Endothelial cell (in vitro differentiated cells): ENCODE measurements at places on chromosomes 12 and 14.

GRCh38 chr14:23376482-23377197, at the start of gene CMTM5:
Gene CMTM5, plus strand, starts transcription at chr14:23377046. Its CDS starts 206 bp downstream, at chr14:23377252.
- H3K27me3 ChIP-seq, result peaks cover 7% of the 10 kb centered on the region
- no peaks in the 10 kb centered on the region for H3K36me3 ChIP-seq
- H3K27ac ChIP-seq, result no peak within 1 kb of the TSS
- no peak for DNase-seq
- no peak within 1 kb of the TSS for H3K4me3 ChIP-seq

DNA sequence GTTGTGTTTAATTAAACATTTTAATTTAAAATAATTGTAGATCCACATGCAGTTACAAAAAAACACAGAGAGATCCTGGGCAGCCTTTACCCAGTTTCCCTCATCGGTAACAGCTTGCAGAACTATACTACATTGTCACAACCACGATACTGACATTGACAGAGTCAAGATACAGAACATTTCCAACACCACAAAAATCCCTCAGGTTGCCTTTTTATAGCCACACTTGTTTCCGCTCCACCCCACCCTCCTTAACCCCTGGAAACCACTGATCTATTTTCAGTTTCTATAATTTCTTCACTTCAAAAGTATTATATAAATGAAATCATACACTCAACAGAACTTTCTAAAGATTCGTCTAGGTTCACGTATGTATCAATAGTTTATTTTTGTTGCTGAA, 458.8 kb upstream of the SOX5 start:
- peaks cover 3% of the 10 kb centered on the region for H3K27me3 ChIP-seq
- no peak overlapping the region for H3K27ac ChIP-seq
- peaks cover 4% of the 10 kb centered on the region for H3K4me1 ChIP-seq
- DNase-seq, result no peak

GRCh38 chr14:92528486-92529100, 15.0 kb downstream of the RIN3 start:
- peaks cover 5% of the 10 kb centered on the region for H3K27me3 ChIP-seq
- H3K4me1 ChIP-seq, result no peaks in the 10 kb centered on the region
- H3K4me3 ChIP-seq, result no peak overlapping the region
- H3K27ac ChIP-seq, result no peak overlapping the region

- H3K27me3 ChIP-seq, result no peaks in the 10 kb centered on the region
- H3K4me3 ChIP-seq, result no peak overlapping the region
- peaks cover 7% of the 10 kb centered on the region for H3K4me1 ChIP-seq
These were observed 43.9 kb upstream of the NUDT4 start for GRCh38 chr12:93333828-93334227.

DNA sequence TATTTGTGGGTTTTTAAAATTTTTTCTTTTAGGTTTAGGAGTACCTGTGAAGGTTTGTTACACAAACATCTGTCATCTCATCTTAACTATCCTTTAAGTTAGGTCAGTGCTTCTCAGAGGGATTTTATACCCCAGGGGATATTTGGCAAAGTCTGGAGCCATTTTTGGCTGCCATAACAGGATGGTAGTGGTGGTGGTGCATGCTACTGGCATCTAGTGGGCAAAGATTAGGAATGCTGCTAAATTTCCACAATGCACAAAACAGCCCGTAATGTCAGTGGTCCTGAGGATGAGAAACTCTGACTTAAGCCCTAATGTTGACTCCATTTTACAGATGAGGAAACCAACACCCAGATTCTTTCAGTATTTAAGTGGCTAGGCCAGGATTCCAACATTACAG, 85.2 kb upstream of the MYF6 start:
- no peak overlapping the region for H3K27ac ChIP-seq
- H3K4me3 ChIP-seq, result no peak overlapping the region
- DNase-seq, result no peak
- no peaks in the 10 kb centered on the region for H3K36me3 ChIP-seq
- H3K27me3 ChIP-seq, result no peaks in the 10 kb centered on the region
- no peaks in the 10 kb centered on the region for H3K4me1 ChIP-seq

DNA sequence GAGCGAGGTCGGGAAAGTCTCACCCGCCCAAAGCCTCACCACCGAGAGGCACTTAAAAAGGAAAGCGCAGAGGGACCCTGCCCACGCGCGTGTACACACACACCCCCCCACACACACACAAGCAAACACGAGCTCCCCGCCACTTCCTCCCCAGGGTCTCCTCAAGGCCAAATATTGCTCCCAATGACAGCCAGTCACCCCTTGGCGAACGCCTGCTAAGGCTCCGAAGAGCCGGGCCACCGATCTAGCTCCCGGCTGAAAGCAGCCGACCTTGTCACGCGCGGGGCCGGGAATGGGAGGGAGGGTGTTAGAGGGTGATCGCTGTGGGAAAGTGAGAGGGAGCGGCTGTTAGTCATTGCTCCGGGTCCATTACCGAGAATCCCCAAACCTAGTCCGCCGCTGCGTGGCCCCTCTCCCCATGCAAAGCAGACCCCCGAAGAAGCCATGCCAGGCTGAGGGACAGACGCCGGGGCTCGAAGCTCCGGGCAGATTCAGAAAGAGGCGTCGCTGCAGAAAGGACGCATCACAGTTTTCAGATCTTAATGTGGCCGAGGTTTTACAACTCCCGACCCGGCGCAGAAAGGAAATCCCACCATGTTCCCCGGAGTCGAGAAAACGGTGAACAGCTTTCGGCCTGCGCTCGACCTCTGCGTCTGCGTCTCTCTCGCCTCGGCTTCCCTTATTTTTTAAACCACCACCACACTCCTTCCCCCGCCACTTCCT, 2.6 kb downstream of the BMP4 start:
- peak overlapping the region; percentile 96 for H3K27ac ChIP-seq
- H3K4me1 ChIP-seq, result peaks cover 54% of the 10 kb centered on the region
- peaks cover 52% of the 10 kb centered on the region for H3K36me3 ChIP-seq
- peak; percentile 51 for DNase-seq
- peak overlapping the region; percentile 99 for H3K4me3 ChIP-seq

DNA sequence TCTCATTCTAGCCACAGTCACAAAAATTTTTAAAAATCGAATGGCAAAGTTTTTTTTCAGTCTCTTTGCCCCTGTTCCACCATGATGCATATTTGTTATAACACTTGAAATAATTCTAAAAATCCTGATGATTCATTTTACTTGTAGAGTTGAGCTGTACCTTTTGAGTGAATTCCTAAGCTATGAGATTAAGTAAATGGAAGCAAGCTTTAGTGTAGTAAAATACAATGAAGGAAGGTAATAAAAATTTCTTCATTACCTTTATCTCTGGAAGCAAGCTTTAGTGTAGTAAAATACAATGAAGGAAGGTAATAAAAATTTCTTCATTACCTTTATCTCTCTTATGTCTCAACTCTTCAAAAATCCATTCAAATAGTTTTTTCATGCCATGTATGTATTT, 46.1 kb downstream of the TMTC3 start:
- no peaks in the 10 kb centered on the region for H3K27me3 ChIP-seq
- no peak overlapping the region for H3K27ac ChIP-seq
- DNase-seq, result no peak
- peaks cover 4% of the 10 kb centered on the region for H3K36me3 ChIP-seq
- H3K4me3 ChIP-seq, result no peak overlapping the region

- no peak for DNase-seq
- H3K4me1 ChIP-seq, result no peaks in the 10 kb centered on the region
- H3K27ac ChIP-seq, result no peak overlapping the region
- H3K27me3 ChIP-seq, result peaks cover 9% of the 10 kb centered on the region
- peaks cover 3% of the 10 kb centered on the region for H3K36me3 ChIP-seq
These were observed 118.0 kb downstream of the GCH1 start for GRCh38 chr14:54784657-54785056.

DNA sequence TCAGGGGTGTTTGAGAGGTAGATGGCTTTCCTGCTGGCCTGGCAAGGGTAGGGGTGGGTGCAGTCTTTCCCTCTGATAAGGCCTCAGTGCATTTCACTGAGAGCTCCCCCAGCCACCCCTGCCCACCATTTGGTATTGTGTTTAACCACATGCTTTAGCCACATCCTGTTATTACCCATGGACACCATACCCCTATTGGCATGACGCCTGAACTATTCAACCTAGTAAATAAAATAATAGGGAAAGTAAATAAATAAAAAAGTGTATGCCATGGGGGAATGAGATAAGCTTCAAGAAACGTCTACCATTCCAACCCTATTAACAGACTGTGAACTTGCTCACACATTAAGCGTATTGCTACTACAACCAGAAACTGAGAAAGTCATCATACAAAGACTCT, 7.6 kb upstream of the LGR5 start:
- peaks cover 14% of the 10 kb centered on the region for H3K36me3 ChIP-seq
- no peaks in the 10 kb centered on the region for H3K4me1 ChIP-seq
- no peak overlapping the region for H3K4me3 ChIP-seq
- H3K27ac ChIP-seq, result no peak overlapping the region

- DNase-seq, result peak; percentile 25
- no peak overlapping the region for H3K27ac ChIP-seq
- no peaks in the 10 kb centered on the region for H3K27me3 ChIP-seq
- no peak overlapping the region for H3K4me3 ChIP-seq
- no peaks in the 10 kb centered on the region for H3K4me1 ChIP-seq
- no peaks in the 10 kb centered on the region for H3K36me3 ChIP-seq
These were observed 82.2 kb downstream of the PLEKHG7 start for GRCh38 chr12:92784797-92785562.

DNA sequence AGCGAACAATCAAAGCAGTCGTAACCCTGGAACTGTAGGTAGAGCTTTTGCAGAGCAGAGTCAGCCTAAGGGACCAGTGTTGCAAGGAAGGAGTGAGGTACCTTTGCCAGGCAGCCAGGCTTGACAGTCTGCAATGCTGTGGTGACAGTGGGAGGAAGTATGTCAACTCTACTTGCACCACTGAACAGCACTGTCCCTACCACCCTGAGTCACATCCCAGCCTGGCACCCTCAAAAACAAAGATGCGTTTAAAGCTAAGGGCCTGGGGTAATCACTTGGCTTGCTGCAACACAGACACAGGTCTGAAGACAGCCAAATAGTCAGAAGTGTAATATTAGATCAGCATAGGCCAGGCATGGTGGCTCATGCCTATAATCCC, 141.9 kb downstream of the DPF3 start:
- H3K4me1 ChIP-seq, result no peaks in the 10 kb centered on the region
- H3K4me3 ChIP-seq, result no peak overlapping the region
- DNase-seq, result no peak
- H3K27ac ChIP-seq, result no peak overlapping the region
- H3K27me3 ChIP-seq, result peaks cover 1% of the 10 kb centered on the region

DNA sequence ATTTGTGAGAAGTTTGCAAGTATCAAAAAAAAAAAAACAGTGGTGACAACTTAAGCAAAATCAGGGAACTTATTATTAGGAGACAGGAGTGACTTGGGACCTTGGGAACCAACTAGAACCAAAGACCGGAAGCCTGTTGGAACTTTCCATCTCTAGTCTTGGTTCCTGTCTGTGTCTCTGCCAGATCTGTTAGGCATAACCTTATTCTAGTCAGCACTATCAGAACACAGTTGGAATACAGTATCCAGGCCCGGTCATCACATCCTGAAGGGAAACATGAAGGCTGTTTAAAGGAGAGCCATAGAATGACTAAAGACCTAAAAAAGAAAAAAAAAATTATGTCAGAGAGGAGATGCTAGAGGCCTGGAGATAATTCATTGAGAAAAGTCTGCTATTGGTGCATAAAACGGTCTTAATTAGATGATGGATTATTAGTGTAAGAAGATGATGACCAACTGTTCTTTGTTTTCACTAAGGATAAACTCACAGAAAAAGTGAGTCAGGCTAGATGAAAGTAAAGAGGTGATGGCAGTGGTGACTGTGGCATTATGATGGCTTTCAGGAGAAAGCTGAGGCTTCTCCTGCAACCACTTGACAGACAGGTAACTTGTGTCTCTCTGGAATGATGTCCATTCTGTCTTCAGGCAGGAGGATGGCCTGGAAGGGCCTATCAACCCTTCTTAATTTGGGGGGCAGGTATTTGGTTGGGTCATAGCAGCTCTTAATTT, 28.2 kb downstream of the DACT1 start:
- H3K4me1 ChIP-seq, result peaks cover 10% of the 10 kb centered on the region
- H3K27ac ChIP-seq, result no peak overlapping the region
- no peaks in the 10 kb centered on the region for H3K27me3 ChIP-seq
- no peak for DNase-seq
- no peak overlapping the region for H3K4me3 ChIP-seq

DNA sequence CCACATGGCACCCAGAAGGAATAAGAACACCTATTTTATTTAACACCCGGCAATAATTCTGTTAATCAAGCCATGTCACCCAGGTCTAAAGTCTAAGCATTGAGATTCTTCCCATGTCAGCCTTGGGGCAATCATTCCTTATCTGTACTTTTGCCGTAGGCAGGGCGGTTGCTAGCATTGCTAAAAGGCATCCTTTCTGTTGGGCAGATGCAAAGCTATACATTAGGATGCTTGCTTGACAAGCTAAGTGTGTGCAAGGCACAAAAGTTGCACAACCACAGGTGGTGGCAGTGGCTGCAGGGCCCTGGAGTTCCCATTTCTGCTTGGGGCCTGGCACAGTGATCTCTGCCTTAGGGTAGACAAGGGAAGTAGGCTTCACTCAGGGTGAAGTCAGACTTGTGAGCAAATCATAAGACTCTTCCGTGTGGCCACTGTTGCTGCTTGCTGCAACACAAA, 12.5 kb upstream of the GALNT6 start:
- H3K4me1 ChIP-seq, result peaks cover 6% of the 10 kb centered on the region
- no peak for DNase-seq
- no peak overlapping the region for H3K4me3 ChIP-seq
- no peaks in the 10 kb centered on the region for H3K36me3 ChIP-seq

DNA sequence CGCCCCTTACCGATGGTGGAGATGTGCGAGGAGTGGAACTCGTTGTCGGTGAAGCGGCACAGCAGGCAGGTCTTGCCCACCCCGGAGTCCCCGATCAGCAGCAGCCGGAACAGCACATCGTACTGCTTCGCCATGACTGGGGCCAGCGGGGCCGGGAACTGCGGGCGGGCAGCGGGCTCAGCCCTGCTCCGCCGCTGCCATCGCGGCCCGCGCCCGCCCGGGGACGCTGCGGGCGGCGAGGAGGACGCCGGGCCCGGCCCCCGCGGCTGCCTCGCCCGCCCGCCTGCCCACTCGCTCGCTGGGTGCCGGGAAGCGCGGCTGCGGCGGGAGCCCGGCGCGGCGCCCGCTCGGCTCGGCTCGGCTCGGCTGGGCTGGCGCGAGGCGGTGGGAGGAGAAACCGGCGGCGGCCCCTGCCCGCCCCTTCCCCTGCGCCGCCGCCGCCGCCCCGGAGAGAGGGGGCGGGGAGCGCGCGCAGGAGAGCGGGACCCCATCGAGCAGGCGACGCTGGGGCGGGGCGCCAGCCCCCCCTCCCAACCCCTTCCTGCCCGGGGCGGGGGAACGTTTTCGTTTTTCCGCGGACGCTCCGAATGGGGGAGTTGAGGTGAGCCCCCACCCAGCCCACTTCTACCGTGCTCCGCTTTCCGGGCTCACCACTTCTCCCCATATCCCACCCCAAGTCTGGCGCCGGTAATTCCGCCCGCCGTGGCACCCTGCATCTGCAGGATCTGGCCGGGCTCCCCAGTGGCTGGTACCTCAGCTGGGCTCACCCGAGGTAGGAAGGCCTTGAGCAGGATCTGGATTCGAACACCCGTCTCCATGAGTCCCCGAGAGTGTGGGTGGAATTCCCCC, at the start of gene RAB15:
Gene RAB15, minus strand, starts transcription at position 394 of the 849 bp plus-strand sequence. Its CDS starts 260 bp downstream, at position 134.
- H3K27ac ChIP-seq, result no peak within 1 kb of the TSS
- H3K4me1 ChIP-seq, result peaks cover 20% of the 10 kb centered on the region
- H3K27me3 ChIP-seq, result peaks cover 14% of the 10 kb centered on the region
